ENCODE measurements at places on chromosomes 4 and X.

DNA sequence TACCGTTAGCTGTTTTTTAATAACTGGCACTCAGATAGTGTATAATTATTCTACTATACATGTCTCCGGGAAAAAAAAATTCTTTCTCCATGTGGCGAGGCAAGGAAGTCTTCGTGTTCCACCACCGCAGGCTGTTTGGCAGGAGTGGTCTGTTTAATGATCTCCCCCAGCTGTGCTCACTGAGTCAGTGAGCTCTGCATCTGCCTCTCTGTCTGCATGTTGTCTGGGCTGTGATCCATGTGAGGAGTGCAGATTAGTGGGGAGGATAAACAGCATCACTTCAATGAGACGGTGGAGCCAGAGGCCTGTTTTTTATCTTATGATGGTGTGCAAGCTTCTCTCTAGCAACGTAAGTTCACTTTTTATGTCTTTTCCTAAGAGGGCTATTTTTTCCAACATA, 69.8 kb downstream of the RPS3A start:
- DNase-seq = no peak

DNA sequence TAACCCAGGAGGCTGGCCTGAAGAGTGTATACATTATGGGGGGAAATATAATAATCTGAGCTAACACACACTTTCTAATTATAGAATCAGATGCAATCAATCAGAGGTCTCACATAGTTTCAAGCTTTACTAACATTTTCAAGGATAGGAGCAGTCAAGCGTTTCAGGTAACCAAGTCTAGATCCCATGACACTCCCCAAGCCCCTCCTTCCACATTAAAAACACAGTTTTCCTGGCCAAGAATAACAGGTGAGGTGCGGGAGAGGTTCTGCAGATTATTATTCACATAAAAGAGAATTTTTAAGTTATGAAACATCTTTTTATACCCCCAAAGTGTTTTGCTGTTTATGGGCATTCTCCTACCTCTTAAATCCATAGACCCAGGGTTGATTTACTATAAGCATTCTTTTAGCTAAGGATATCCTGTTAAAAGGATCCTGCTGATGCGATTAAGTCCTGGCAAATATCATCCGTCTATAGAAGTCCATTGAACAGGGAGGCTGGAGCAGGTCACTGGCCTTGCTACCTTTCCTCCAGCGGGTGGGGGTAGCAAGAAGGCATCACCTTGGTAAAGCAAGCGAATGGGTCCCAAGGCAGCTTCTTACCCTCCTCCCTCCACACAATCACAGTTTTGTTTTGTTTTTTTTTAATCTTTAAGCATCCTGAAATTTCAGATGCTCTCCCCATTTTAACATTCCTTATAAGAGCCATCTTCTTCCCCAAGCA, 104.7 kb upstream of the GPM6A start:
- no peak for DNase-seq

DNA sequence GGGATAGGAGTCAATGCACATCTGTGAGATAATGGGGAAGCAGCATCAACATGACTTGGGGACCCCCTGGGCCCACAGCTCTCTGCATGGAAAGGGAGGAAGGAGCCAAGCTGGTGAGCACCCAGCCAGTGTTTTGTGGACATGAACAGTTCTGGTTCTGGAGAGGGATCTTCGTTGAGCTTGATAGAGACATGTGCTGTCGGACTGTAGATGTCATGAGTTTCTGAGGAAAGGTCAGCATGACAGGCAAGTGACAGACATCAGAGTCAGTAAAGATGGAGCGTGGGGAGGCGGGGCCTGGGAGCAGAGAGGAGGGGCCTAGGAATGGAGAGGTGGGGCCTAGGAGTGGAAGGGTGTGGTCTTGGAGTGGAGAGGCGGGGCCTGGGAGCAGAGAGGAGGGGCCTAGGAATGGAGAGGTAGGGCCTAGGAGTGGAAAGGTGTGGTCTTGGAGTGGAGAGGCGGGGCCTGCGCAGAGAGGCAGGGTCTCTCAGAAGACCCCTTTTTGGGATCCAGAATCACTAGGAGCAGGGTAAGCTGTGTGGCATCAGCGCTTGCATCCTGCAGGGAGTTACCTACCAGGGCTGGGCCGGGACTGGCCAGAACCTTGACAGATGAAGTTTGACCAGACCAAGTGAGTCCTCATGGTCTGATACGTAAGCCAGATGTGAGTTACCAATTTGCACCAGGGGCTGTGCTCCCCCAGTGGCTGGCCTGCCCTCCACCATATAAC, 33.7 kb downstream of the PIGG start:
- no peak for DNase-seq

DNA sequence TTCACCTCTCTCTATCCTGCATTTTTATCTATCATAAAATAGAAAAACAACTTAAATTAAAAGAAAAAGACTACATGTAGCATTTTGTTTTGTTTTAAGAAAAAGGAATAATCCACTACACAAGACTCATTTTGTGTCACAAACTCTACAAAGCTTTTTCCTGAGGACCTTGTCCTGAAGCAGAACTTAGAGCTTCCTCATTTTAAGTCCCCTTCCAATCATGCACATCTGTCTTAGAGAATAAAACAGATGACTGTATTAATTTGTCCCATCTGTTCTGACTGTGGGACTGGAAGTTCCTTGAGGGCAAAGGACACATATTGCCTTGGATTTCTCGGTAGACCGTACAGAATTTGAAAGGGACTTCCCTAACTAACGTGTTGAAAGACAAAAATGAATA, 218.5 kb downstream of the COL25A1 start:
- DNase-seq = no peak

DNA sequence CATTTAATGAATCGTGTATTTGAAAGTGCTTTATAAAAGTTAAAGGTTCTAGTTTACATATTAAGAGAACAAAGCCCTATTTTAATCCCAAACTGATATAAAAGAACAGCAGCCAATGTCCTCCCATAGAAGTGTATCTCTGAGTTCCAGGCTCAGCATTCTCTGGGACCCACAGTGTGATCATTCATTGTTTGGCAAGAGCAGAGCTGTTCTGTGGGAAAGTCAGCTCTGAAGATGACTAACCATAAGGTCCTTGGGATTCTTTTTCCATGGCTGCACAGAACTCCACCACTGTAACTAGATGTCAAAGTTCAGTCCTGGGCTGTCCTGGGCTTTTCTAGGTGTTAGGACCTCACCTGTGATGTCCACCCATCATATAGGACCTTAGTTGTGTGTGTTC, 157.0 kb upstream of the TLL1 start:
- no peak for DNase-seq

GRCh38 chr4:122873146-122873545, 46.5 kb downstream of the FGF2 start:
- DNase-seq = no peak

- no peak for DNase-seq
Measured at GRCh38 chr4:112280386-112281056, 5.2 kb downstream of the TIFA start.

- no peak for DNase-seq
Measured at GRCh38 chr4:88017516-88018297, 10.3 kb downstream of the PKD2 start.

DNA sequence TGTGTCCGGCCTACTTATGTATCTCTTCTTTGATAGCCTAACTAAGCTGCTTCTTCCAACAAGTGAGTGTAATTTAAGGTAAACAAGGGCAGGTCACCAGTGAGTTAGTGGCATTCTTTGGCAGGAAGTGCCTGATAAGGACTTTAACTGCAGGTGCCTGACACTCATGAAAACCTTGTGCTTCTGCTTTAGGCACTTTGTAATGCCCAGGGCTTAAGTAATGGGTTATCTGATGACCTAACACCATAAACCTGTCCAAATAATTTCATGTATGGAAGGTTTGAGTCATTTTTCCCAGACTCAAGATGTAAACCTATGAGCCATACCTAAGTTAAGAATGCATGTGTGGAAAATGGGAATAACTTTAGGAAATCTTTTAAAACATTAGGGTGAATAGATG, 43.0 kb downstream of the BCOR start:
- DNase-seq = no peak

GRCh38 chr4:83569429-83569828, 33.5 kb downstream of the GPAT3 start:
- no peak for DNase-seq

GRCh38 chr4:169795585-169795984, 37.8 kb upstream of the HPF1 start:
- no peak for DNase-seq

GRCh38 chrX:69268611-69269010, 103.4 kb upstream of the PJA1 start:
- DNase-seq = no peak

DNA sequence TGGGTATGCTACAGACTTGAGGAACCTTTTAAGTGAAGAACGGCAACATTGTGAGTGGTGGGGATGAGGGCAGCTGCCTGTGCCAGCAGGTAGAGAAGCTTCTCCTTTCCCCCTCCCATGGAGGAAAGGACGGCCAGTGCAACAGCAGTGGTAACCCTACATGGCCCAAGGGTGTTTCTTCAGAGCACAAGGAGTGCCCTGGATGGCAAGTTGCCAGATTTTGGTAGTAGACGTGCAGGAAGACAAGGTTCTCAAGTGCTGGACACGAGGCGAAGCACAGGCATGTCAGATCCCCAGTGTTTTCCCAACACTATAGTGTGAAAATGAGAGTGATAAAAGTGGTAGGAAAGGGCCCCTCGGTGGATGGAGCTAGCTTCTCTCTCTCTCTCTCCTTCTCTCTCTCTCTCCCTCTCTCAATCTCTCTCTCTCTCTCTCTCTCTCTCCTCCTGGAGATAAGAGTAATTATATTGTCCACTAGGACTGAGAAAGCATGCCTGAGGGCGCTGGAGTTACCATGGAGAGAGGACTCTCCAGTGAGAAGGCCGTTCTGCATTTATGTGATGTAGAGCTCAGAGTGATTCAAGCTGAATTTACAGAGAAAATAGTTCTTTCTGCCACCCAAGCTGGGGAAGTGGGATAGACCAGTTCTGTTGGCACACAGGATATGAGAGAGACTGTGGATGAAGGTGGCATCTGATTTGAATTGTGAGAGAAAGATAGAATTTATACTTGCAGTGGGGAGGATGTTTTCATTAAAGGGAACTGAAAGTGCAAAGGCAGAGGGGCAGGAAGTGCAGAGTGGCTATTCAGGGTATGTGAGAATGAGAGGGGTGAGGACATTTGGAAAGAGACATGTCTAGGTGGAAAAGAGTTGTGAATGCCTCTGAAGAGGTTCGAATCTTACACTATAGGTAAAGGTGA, 25.7 kb upstream of the TRPC3 start:
- no peak for DNase-seq

DNA sequence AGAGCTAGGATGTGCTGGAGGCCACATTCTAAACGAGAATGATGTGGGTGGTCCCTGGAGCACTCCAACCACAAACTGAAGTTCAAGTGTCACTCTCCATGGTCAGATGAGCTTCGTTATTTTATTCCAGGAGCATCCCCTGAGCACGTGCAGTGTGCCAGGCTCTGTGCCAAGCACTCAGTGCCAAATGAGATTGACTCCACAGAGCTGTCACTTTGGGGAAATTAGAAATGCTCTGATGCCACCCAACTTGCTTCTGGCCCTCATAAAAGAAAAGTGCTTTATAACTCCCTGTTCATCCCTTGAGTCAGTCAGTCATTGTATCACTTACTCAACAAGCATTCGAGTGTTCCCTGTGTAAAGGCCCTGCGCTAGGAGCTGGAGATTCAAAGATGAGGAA, 91.2 kb downstream of the RTL5 start:
- no peak for DNase-seq

DNA sequence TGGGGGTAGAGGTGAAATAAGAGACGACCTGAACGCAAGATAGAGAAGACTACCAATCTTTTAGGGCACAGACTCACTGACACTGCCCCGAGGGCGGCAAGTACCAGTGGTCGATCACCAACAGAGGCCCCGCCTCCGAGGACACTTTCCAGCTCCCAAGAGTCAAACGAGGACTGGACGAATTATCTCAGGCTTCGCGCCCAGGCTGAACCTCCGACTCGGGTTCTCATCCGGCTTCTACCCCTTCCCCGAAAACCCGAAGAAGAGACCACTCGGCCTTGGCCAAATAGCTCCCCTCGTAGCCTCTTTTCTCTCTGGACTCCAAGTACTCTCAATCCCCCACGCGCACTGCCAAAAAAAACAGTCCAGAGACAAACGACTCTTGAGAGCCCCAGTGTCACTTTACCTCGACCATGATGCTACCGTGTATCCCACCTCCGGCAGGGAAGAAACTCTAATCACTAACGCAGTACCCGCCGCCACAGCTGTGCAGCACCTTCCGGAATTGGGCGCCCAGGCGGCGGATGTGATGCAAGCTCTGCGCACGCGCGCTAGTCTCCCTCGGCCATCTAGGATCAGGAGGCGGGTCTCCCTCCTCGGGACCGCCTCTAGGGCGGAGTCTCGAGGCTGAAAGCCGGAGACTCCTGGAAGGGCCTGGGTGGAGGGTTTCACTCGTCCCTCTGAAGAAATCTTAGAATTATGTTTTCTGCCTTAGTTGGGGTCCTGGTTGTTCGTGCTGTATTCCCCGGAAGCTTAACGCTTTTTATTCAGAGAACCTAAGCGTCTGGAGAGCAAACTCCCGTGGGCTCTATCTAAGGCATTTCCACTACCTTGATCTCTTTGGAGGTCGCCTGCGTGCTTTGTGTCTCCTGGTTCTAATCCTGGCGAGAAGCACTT, at the start of gene PLRG1:
Gene PLRG1, minus strand, starts transcription at position 507 of the 897 bp plus-strand sequence. Its CDS starts 92 bp downstream, at position 415.
- DNase-seq = peak; percentile 97

DNA sequence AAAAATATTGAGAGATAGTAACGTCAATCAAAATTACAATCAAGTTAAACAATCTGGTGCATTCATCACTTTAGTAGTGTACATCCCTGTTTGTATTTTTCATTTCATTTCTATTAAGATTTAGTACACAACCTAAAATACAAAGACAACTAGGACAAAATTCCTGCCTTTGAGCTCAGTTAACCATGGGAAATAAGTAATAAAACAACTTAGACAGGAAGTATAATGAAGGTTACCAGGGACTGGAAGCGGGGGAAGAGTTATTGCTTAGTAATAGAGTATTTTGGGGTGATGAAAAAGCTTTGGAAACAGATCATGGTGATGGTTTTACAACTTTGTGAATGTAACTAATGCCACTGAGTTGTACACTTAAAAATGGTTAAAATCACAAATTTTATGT, 25.6 kb upstream of the ATXN3L start:
- DNase-seq = no peak

- DNase-seq = no peak
Measured at GRCh38 chrX:37677765-37678164, 7.8 kb upstream of the XK start.

- no peak for DNase-seq
Measured at GRCh38 chr4:175386776-175387507, 425.1 kb downstream of the GPM6A start.

DNA sequence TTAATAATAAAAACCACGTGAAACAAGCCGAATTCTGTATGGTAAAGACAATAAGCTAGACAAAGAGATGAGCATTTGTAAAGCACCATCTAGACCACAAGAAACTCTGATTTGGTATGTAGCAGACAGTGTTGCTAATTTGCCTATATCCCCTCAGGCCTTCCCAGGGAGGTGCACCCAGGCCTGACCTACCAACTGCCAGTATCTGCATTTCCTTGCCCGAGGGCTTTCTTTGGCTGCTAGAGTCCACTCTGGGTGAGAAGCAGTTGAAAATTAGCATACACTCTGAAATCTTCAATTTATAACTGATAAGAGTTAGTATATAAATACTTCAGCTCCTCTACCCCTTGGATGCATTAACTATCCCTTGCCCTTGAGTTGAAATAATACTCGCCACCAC, 37.4 kb upstream of the IL1RAPL1 start:
- no peak for DNase-seq

GRCh38 chrX:20118065-20118824, 1.5 kb upstream of the MAP7D2 start:
- DNase-seq = no peak
